ENCODE measurements at places on chromosomes 4 and X. TPM values are rescaled to one million over a fixed set of nuclear protein-coding genes. Genes with fewer than 3 reads are reported as not detected.

The YIPF6 gene
- 27.8 TPM for polyA plus RNA-seq

The NPY2R gene
- polyA plus RNA-seq, result 0.05 TPM

The ASB5 gene
- 98.0 TPM for polyA plus RNA-seq

The HS6ST2 gene
- 44.7 TPM for polyA plus RNA-seq

The MAPK10 gene
- polyA plus RNA-seq, result 2.4 TPM

The PRSS12 gene
- 3.6 TPM for polyA plus RNA-seq

The XAGE2 gene
- polyA plus RNA-seq, result 0.27 TPM

The ZNF595 gene
- 7.2 TPM for polyA plus RNA-seq

The SPOCK3 gene
- 0.92 TPM for polyA plus RNA-seq

The PFKFB1 gene
- polyA plus RNA-seq, result 0.18 TPM

The ERCC6L gene
- 2.3 TPM for polyA plus RNA-seq

The EMCN gene
- 38.1 TPM for polyA plus RNA-seq

The NXF2 gene
- not detected for polyA plus RNA-seq

The AWAT2 gene
- polyA plus RNA-seq, result 0.07 TPM

The XKRX gene
- polyA plus RNA-seq, result not detected

The NPNT gene
- 153 TPM for polyA plus RNA-seq

The UGT2B7 gene
- 0.26 TPM for polyA plus RNA-seq

The LGI2 gene
- polyA plus RNA-seq, result 3.0 TPM

The CDKL2 gene
- 0.14 TPM for polyA plus RNA-seq

Measured in muscle of back (tissue), 13 donors.